T47D (cell line): ENCODE measurements at places on chromosomes 11 and 22.

DNA sequence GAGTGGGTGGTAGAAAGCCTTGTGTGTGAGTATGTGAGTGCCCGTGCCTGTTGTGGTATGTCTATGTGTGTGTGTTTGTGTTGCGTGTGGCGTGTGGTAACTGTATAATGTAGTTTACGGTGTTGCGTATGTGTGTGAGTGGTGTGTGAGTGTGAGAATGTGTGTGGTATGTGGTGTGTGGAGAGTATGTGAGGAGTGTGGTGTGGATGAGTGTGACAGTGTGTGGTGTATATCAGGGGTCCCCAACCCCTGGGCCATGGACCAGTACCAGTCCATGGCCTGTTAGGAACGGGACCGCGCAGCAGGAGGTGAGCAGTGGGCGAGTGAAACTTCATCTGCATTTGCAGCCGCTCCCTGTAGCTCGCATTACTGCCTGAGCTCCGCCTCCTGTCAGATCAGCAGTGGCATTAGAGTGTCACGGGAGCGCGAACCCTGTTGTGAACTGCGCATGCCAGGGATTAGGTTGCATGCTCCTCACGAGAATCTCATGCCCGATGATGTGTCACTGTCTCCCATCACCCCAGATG, 5.7 kb downstream of the UPK3A start:
- no peak for DNase-seq

- DNase-seq = no peak
Observed at GRCh38 chr22:26389125-26389524, 39.9 kb upstream of the ASPHD2 start.

DNA sequence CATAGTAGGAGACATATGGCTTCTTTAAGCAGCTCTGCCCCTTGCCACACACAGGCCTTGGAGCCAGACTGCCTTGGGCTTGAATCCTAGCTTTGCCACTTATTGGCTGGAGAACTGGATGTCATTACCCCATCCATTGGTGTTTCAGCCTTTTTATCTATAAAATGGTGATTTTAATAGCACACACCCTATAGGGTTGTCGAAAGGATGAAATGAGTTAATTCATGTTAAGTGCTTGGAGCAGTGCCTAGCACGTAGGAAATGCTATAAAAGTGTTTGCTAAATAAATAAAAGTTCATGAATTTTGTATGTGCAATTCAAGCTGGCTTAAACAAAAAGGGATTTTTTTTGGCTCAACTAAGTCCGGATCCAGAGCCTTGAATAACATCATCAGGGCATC, 120.7 kb downstream of the TIMP3 start:
- no peak for DNase-seq

DNA sequence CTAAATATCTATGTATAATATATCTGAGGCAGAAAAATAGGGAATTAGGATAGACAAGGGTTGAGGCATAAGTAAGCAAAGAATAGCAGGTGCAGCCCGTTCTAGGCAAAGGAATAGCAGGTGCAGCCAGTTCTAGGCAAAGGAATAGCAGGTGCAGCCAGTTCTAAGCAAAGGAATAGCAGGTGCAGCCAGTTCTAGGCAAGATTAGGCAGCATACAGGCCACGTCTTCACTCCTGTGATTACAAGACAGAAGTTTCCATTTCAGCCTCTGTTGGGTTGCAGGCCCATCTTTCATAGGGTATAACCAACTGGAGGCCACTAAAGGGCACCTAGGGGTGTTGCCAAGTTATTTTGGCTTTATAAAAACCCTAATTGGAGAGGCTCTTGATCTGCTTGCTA, 28.8 kb upstream of the CHORDC1 start:
- DNase-seq = no peak

- no peak for DNase-seq
Observed at GRCh38 chr11:22343371-22344032, 5.3 kb downstream of the SLC17A6 start.
